ENCODE measurements at places on chromosomes 1 and 21.

DNA sequence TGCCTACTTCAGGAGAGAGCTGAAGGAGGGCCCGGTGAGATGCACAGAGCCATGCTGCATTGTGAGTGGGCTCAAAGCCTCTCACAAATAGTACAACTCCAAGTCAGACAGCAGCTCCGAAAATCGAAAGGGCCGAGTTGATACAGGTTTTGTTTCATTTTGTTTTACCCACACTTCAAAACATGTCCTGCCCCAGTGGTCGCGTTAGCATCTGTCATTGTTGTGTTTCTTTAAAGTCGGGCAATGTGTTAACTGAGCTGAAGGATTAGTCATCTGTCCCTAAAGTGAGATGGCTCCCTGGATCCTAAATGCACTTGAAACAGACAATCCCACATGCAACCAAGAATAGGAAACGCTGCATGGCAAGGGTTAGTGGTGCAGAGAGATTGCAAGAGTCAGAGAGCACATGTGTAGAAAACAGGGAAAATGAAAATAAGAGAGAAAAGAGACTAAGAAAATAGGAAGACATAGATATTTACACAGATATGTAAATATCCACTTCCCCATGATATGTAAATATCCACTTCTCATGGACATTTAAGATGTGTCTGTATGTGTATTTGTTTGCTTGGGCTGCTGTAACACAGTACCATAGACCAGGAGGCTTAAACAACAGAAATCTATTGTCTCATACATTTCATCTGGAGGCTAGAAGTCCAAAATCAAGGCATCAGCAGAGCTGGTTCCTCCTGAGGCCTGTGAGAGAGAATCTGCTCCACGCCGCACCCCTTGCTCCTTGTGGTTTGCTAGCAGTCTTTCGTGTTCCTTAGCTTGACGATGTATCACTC lies 131.4 kb upstream of the RAB4A start:
- no peak for DNase-seq

DNA sequence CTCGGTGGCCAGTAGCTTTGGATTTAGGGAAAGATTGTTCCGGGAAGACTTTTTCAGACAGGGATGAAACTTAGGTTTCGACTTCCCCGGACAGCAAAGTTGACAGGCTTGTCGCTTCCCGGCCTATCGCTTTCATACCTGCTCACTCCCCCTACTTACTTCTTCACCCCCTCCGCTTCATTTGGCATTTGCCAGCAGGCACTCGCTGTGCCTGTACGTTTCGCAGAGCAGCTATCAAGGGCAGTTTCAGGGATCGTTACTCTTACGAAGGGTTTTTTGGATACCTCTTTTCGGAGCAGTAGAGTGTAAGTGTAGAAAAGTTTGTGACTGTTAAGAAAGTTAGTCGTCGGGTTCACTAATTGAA lies 393 bp downstream of the BLZF1 start:
- no peak for DNase-seq

- no peak for DNase-seq
These were observed 47.7 kb downstream of the FCRL5 start for GRCh38 chr1:157504646-157505045.

- DNase-seq = no peak
These were observed 70.9 kb upstream of the PPP2R5A start for GRCh38 chr1:212214325-212214724.

DNA sequence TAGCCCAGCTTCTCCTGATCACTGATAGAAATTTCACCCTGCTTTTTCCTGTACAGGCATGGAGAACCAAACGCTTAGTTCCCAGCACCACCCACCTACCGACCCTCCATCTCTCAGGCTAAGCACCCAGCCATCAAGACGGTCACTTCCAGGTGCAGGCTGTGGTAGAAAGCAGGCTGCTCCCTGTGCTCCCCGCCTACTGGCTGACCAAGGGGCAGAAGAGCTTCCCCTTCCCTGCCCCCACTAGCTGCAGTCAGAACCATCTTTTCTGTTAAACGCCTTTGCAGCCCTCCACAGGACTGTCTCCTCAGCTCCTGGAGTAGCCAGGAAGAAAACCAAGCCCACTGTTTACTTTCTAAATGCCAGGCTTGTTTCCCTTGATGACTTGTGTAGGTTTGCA lies 23.0 kb downstream of the SPATA46 start:
- no peak for DNase-seq

- DNase-seq = no peak
These were observed 347.1 kb downstream of the AJAP1 start for GRCh38 chr1:5001466-5001865.

GRCh38 chr1:169044971-169045370 lies 61.5 kb upstream of the ATP1B1 start:
- DNase-seq = no peak

DNA sequence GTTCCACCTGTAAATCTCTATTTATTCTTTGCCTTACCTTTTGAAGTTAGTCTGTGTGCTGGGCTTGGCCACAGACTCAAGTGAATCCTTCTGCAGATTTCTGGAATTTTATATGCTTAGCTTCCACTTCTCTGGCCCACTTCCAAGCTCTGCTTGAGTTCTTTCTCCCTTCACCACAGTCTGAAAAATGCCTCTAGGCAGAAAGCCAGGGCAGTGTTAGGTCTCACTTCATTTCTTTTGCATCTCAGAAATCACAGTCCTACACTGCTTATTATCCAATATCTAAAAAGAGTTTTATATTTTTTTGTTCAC lies 48.9 kb downstream of the INKA2 start:
- DNase-seq = no peak

- DNase-seq = no peak
These were observed 39.9 kb upstream of the IFNAR2 start for GRCh38 chr21:33189824-33190223.

DNA sequence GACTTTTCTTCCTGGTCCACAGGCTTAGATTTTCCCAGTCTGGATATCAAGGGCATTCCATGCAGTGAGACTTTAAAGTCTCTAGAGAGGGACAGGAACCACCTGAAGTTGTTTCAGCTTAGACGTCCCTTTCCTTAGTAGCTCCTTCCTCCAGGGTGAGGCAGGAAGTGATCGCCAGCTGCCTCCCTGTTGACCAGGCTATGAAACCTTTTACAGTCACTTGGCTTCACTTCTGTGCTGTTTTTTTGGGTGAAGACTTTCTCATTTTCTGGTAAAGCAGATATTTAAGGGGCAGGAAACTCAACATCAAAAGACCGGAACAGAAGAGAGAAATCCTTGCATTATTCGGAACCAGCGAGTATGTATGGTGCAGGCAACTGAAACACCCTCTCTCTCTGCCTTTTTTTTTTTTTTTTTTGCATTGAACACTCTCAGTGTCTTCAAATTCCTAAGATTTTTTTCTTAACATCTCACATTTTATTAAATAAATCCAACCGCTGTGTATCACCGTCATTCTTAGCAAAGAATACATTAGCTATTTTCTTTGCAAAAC lies 234.6 kb upstream of the IRF2BP2 start:
- no peak for DNase-seq

DNA sequence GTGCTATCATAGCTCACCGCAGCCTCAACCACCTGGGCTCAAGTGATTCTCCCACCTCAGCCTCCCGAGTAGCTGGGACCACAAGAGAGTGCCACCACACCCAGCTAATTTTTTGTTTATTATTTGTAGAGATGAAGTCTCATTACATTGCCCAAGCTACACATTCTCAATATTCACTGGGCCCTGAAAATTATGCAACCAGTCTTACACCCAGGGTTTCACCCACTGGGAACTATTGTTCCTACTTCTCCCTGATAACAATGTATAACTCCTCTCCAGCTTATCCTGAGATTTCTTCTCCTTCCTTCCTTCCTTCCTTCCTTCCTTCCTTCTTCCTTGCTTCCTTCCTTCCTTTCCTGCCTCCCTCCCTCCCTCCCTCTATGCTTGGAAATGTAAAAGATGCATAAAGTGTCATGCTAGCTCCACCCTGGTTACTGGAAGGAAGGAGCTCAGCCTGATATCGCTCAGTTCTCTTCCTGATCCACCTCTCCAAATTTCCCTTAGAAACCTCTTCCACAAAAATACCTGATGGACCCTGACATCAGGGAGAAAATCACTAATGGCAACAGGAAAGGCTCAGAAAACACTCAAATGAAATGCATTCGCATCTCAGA lies 11.2 kb upstream of the VSIG8 start:
- DNase-seq = no peak

- no peak for DNase-seq
These were observed 32.2 kb downstream of the TMED5 start for GRCh38 chr1:93148001-93148400.

- no peak for DNase-seq
These were observed 404 bp downstream of the NR0B2 start for GRCh38 chr1:26913389-26913753.

GRCh38 chr1:110967256-110967655 lies 3.5 kb upstream of the LRIF1 start:
- DNase-seq = no peak

DNA sequence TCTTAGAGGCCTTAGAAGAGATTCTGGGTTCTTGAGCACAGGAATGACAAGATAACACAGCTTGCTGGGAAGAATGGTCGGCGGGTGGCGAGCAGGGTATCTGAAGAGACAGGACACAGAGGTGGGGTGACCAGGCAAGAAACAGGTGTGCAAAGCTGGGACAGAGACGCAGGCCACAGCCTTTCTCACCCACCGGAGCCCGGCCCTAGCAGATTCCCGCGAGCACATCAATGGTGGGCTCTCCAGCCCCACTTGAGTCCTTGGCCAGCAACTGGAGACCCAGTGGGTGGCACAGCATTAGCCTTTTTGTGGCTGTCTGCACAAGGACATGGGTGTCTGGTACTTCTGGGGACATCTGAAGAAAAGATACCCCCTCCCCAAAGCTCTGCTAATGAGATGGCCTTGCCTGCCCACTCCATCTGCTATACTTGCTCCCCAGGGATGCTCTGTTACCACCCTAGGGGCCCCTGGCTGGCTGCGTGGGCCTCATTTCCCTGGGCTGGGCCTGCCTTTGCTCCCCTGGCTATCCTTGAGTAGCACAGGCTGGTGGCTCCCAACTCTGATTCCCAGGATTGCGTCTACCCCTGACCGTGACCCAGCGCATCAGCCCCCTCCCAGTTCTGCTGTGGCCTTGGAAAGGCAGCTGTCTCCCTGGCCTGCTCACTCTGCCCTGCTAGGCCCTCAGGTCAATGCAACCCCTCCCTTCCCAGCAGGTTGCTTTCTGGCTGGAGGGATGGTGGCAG lies 127.2 kb upstream of the ADAR start:
- DNase-seq = no peak

DNA sequence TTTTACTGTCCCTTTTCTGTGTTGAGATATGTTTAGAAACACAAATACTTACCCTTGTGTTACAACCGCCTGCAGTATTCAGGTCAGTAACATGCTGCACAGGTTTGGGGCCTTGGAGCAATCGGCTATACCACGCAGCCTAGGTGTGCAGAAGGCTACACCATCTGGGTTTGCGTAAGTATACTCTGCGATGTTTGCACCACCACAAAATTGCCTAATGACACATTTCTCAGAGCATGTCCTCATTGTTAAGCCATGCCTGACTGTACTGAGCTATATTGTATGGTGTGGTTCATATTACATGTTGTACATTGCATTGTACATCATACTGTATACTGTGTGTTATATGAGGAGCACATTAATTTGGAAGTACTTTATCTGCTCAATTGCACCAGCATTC lies 247.4 kb downstream of the RHOU start:
- DNase-seq = no peak
